Activated naive CD4-positive, alpha-beta T cell (primary cell): ENCODE measurements at places on chromosomes 3 and 15.

DNA sequence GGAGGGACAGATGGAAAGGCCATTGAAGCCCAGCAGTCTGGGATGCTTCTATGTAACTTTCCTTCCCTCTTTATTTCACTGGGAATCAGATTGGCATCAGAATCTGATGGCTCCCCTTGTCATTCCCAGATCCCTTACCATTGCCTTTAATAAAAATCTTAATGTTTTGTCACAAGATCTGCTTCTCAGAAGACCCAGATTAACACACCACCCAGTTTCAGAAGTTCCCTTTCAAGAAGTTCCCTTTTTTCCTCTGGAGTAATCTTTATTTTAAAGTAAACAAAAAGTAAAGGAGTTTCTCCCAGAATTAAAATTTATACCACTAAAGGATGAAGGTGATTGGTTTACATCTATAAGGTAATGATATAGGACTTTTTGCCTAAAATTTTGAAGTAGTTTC, 76.4 kb downstream of the UBR1 start:
- no peak for DNase-seq

GRCh38 chr3:139338405-139338804, 5.4 kb upstream of the MRPS22 start:
- DNase-seq = no peak

DNA sequence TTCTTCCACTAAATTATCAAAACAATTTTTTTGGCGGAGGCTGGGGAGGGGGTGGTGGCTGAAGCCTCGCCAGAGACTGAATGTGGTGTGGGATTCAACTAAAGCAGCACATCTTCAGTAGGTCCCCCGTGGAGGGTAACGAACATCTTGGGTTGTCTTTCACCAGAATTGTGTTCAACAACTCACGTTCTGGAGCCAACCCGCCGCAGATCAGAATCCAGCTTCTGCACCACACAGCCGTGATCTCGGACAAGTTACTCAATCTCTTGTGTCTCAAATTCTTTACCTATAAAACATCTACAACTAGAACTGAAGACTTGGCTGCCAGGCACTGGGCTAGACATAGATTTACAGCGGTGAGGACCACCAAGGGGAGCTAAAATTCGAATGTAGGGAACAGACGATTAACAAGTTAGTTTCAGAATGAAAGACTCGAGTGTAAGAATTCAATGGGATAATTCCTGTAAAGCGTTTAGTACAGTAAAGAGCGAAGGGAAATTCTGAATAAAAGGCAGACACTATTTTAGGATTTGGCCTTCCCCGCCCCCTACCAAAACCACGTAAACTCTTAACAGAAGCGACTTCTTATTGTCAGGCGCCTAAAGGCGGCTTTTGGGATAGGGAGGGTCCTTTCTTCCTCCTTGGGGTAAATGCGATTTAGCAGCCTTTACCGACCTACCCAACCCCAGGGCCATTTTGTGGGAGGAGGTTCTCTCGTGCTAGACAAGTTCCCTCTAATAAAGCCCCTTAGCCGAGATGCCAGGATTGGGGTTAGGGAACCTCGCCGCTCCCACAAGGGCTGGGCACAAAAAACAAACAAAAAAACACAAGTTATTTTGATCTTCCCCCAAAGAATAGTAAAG, 697 bp upstream of the RAB5A start:
- DNase-seq = no peak

- DNase-seq = no peak
Measured at GRCh38 chr3:53229606-53230005, 26.2 kb downstream of the TKT start.

DNA sequence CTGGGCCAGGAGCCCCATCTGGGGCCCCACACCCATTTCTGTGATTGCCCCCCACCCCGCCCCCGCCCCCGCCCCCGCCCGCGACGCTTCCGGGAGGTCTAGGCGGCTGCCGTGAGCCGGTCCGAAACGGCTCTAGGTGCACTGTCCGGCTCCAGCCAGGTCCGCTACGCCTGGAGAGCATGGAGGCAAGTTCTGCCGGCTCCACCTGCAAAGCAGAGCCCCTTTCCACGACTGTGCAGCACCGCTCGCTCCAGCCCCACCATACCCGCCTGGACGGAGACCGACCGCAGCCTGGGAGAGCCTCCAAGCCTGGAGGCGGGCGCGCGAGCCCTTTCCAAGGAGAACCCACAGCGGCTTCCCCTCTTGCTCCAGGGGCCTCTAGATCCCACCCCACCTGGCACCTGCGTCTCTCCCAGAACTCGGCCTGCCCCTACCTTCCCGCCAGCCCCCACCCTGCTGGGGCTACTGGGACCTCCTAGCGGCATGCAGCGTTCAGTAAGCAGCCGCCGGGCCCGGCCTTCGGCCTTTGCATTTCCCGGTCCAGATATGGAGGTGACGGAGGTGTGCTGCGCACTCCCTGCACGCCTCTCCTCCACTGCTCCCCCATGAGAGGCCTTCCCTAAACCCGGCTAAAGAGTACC, 66.2 kb downstream of the KLF13 start:
- no peak for DNase-seq

GRCh38 chr3:116000311-116000710, 377.0 kb downstream of the GAP43 start:
- no peak for DNase-seq

- no peak for DNase-seq
Measured at GRCh38 chr15:78325092-78325843, 14.9 kb upstream of the CRABP1 start.

GRCh38 chr15:88749699-88750098, 53.5 kb upstream of the ACAN start:
- no peak for DNase-seq

- DNase-seq = no peak
Measured at GRCh38 chr3:35974872-35975271, 335.5 kb downstream of the ARPP21 start.

GRCh38 chr15:52124270-52124880, 11.8 kb upstream of the BCL2L10 start:
- DNase-seq = no peak

GRCh38 chr3:191557322-191557721, 96.4 kb downstream of the PYDC2 start:
- no peak for DNase-seq

GRCh38 chr3:19775765-19776164, 158.3 kb downstream of the EFHB start:
- DNase-seq = no peak

DNA sequence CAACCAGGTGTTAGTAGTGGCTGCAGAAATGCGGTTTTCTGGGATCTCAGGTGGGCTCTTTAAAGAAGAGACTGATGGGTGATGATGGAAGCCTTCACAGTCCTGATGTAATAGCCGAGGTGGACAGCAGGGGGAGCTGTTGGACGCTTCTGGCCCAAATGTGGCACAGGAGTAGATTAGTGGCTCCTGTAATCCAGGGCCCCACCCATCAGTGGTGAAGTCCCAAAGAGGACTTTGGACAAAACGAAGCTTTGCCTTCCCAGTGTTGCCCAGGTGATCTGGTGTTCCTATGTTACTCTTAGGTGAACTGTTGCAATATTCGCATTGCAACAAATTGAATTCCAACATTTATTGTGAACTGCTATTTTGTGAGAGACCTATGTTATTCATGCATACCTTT, 31.8 kb upstream of the MYZAP start:
- peak; percentile 38 for DNase-seq

DNA sequence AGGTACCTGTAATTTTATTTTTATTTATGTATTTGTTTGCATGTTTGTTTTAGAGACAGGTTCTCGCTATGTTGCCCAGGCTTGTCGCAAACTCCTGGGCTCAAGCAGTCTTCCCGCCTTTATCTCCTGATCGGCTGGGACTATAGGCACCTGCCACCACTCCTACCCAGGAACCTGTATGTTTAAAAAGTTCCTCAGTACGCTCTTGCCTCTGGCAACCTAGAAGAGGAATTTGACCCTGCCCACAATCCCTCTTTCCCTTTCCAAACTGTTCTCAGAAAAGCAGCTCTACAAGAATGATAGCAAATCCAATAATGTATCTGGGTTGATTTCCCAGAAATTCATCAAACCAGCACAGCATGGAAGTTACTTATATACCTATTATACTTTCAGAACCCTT, 20.9 kb upstream of the PHLDB2 start:
- DNase-seq = no peak

DNA sequence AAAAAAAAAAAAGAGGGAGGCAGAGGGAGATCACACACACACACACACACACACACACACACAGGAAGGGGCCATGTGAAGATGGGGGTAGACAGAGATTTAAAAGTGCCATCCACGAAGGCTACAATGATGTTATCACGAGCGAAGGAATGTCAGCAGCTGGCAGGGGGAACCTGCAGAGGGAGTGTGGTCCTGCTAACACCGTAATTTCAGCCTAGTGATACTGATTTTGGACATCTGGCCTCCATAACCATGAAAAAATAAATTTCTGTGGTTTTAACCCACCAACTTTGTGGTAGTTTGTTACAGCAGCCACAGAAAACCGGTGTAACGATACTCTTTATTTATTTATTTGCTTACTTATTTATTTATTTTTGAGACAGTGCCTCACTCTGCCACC, 76.0 kb downstream of the TMCO5A start:
- no peak for DNase-seq

GRCh38 chr3:141039589-141039988, 11.6 kb upstream of the SPSB4 start:
- no peak for DNase-seq

DNA sequence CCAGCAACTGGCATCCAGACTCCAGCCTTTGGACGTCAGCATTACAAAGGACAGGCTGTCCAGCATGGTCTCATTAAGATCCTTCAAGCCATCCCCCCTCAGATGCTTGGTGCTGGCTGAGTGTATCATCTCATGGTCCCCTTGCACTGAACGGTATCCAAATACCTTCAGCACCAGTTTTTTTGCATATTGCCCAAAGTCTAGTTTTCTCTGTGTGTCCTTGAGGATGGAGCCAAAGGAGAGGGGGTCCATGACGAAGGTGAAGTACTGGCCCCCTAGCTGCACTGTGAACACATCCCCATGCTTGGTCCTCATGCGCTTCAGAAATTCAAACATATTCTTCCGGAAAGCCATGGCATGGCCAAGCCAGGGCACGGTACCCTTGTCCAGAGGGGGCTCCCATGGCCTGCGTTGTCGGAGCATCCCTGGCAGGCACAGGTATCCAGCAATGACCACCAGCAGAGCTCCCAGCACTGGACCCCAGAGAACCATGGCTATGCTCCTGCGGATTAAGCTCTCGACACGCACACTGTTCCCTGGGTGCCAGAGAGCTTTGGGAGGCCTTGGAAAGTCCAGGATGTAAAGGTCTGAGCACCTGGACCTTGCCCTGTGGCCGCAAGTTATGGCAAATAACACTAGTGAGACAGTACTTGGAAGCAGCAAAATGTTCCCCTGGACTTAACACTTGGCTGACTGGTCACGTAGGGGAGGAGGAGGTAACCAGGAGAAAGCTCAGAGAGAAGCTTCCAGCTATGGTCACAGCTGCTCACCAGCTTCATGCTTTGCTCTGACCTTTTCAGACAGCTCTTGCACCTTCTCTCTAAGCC, at the start of gene CYP8B1:
TSS of gene CYP8B1 (minus strand) at position 555 of the 827 bp plus-strand sequence. CDS start at position 492, 63 bp downstream.
- DNase-seq = no peak

DNA sequence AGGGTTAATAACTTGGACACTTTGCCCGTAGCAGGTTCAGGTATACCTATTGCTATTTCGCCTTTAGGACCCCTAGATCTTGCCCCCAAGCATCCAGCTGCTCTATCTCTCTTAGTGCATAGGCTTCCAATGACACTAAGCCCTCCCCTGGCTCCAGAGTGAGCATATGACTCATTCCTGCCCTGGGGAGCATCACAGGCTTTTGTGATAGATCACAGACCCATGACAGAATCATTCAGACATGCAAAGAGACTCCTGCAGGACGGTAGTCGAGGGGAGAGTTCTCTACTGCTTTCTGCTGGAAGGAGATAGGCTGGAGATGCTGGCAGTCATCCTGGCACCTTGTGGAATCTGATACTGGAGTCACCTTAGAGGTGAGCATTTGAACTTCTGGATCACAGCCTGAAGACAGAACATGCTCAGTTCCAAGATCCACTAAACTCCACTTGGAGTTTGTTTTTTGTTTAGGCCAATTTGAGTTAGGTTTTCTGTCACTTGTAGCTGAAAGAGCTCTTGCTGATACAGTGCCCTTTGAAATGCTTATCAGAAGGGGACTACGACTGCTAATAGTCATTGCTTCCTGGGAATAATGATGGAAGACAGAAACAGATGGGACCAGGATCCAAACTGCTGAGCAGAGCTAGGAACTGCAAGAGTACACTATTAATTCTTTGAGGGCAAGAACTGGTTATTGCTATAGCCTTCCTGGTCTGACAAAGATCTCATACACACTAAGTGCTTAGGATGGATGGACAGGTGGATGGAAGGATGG, 11.0 kb downstream of the LYSMD2 start:
- DNase-seq = peak; percentile 12

- DNase-seq = no peak
Measured at GRCh38 chr3:157857440-157857839, 248.8 kb downstream of the SHOX2 start.

DNA sequence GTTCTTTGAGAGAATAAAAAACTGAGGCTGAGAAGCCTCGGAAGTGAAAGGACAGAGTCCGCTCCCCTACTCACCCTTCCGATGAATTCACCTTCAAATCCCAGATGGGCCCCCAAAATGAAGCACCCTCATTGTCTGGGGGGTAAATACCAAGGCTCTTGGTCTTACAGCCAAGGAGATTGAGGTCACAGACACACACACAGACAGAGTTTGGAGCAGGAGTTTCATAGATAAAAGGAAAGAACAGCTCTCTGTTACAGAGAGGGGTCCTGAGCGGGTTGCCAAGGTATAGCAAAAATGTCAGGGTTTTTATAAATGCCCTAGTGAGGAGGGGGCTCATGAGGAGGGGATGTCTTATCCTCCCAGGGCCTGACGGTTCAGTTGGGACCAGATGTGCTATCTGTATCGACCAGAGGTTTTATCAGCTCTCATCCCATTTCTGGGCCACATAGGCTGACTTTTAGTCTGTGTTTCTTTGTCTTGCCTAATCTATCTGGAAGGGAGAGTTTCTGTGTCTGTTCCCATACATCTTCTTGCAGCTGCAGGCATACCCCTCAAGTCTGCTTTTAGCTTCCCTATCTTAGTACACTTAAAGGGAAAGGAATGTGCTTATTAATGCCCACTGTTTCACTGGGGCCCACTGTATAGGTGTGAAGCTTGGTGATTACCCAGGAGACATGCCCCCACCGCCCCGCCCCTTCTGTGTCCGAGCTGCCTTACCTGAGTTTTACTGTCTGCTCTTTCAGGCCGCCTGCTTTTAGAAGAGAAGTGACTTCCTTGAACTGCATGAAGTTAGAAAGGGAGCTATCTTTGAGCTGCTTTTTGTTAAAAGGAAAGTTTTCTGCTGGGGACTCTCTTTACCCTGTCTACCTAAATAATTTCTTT, 66.8 kb upstream of the ATP11B start:
- DNase-seq = no peak

DNA sequence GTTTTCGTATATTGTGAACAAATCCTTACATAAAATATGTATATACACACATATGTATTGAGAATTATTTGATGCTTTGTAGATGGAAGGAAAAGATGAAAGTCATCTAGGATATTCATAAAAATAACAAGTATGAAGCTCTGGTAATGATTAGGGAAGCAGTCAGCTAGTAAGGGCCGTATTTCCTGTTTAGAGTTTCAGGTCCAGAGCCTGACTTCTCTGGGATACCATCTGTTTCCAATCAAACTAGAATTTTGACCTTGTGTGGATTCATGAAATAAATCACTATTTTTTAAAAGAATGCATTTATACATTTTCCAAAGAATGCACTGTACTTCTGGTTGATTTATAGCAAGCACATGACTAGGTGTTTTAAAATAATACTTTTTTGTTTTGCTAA, 156.1 kb upstream of the CGNL1 start:
- DNase-seq = no peak
